Renal pelvis (tissue), 12 donors: ENCODE measurements at places on chromosomes 3 and 15. TPM values are rescaled to one million over a fixed set of nuclear protein-coding genes. Genes with fewer than 3 reads are reported as not detected.

MCCC1 gene
- polyA plus RNA-seq, result 62.8 TPM

DNASE1L3 gene
- polyA plus RNA-seq, result 2.7 TPM

GRCh38 chr3:129567176-129567705, 24.3 kb downstream of the H1-8 start:
- no peak for DNase-seq

- DNase-seq, result no peak
These were observed 55.0 kb downstream of the ATP2C1 start for GRCh38 chr3:130948929-130949328.

DNA sequence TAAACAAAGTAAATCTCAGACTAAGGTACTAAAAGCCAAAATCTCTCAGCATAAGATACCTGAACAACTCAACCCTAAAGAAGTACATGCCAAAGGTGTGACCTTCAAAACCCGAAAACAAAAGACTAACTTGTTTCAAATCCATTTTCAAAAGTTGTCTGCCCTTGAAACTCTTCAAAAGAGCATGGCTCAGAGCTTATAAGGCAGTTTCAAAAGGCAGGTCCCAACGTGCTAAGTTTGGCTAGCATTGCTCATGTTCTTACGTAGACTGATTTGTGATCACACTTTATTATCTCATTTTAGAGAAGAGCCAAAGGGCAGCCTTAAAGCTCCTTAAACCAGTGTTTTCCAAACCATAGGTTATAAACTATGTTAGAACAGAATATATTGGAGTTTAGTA, 112.2 kb downstream of the FEZF2 start:
- DNase-seq, result no peak

DNA sequence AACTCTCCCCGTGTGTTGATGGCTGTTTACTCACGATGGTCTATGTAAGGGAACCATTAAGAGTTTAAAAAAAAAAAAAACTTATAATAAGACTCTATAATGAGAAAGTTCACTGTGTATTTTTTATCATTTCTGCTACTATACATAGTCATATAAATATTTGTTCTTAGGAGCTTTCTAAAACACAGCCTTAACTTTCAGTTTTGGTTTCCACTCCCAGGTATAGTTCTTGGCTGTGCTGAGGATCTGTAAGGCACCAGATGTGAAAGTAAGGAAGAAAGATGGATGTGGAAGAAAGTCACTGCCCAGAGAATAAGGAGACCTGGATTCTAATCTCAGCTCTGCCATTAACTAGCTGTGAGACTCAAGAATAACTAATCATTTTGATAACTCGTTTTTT, 101.9 kb upstream of the THBS1 start:
- no peak for DNase-seq

GRCh38 chr3:133593243-133593642, 19.8 kb downstream of the CDV3 start:
- no peak for DNase-seq

- no peak for DNase-seq
These were observed 217.7 kb downstream of the MEIS2 start for GRCh38 chr15:36882487-36883131.

- DNase-seq, result no peak
These were observed 12.4 kb upstream of the HHLA2 start for GRCh38 chr3:108283989-108284388.

- no peak for DNase-seq
These were observed 44.7 kb downstream of the CEP152 start for GRCh38 chr15:48766196-48766595.

- DNase-seq, result no peak
These were observed 308.1 kb downstream of the CHST2 start for GRCh38 chr3:143427631-143428030.

DNA sequence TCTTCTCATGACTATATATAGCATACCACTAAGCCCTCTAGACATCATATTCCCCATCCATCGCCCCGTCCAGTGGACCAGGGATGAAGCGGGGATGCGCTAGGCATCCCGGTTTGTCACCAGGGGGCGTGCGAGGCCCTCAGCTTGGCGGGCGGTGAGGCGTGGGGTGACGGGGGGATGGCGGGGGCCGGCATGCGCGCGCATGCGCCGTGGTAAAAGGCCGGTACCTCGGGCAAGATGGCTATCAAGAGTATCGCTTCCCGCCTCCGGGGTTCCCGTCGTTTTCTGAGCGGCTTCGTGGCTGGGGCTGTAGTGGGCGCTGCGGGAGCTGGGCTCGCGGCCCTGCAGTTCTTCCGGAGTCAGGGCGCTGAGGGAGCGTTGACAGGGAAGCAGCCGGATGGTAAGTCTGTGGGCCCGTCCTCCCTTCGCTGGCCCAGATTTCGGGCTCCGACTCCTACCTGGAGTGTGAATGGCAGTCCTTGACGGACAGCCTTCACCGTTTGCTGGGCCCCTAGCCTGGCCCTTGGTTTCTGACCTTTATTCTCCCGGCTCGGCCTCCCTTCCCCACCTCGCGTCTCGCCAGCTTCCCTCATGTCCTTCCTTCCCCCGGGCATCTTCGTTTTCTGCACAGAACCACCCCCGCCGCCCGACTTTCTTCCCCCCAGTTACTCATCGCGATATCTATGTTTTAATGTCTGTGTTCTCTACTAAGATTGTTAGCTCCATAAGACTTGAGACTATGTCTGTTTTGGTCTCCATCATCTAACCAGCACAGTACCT, at the start of gene EXOG:
Gene EXOG (plus strand): TSS at position 210 of the 780 bp plus-strand sequence. CDS start 28 bp downstream, at position 238.
- DNase-seq, result peak; percentile 91

- no peak for DNase-seq
These were observed 46.2 kb downstream of the SEMA3G start for GRCh38 chr3:52398670-52399081.

DNA sequence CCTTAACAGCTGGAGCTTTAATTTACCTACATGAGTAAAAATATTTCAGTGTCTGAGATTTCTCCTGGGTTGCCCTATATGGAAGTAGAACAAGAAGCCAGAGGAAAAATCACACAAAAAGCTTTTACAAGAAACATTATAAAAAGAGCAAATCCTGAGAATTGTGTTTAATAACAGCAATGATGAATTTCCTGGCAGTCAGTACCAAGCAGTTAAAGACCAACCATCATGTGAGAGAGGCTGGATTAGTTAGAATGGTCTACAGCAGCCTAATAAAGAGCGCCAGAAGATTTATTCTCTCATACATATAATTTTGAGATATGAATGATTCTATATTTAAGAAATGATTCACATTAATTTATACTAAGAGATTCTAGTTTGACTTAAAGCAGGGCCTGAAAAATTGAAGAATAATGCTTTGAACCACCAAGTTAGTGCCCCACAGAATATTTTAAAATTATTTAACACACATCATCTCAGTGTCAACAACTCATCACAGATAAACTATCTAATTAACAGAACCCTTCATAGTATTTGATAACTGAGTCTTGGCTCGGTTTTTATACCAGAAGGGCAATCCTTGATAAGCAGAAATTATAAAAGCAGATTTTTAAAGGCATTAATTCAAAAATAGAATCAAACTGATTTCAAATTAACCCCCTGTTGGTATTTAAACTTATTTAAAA, 59.9 kb upstream of the DPH6 start:
- DNase-seq, result no peak

DNA sequence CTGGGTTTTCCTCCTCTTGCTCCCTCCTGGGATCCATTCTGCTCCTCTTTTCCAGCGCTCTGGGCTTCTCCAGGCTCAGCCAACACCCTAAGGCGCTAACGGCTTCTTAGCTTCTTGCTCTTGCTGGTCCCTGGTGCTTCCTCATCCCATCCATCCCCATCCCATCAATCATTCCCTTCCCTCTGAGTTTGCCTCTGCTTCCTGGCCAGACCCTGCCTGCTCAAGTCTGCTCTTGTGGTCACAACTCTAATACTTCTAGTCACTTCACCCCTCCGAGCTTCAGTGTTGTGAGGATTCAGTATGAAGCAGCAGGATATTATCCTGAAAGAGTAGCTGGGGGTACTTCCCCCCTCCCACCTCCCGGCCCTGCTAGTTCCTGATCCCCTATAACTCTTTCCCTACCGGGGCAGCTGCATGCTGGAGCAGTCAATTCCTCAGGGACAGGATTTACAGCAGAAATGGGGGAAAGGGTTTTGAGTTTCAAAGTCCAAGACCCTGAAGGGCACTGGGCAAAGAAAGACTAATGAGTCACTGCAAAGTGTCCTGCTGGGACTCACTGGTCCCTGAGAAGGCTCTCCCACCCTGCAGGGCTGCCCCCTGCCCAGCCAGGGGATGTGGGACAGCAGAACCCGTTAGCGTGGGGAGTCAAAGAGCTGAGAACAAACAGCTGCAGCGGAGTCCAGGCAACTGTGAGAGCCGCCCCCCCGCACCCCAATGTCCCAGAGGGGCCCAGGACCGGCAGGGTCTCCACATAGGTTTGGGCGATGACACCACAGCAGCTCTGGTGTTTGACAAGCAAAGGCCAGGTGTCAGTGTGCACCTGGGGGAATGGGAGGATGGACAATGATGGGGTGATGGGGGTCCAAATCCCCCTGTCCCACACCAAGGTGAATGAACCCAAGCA, 2.3 kb upstream of the SYNM start:
- DNase-seq, result peak; percentile 56

DNA sequence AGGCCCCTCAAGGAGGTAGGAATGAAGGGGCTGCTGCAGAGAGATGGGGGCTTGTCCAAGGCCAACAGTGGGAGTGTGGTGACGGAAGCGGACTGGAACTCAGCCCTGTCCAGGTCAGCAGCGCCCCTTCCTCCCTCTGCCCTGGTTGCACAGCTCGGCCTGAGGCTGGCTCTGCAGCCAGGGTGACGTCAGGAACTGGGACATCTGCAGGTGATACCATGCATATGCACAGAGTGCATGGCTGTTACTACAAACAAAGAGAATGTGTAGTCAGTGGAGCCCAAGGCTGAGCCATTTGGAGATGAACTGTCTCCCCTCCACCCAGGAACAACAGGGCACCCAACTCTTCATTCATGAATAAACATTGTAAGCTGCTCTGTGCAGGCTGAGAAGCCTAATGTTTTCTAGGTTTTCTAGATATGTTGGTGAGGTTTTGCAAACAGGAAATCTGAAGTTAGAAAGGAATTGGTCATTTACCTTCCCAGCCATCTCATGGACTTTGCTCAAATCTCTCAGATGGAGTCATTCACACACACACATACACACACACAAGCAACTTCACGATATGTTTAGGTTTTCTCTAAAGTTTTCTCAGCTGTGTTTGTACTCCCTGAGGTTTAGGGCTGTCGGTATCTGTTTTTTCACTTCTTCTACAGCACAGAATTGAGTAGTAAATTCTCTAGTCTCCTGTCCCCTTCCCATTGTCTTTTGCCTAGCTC, 117.2 kb downstream of the TLE3 start:
- DNase-seq, result no peak

GRCh38 chr3:48018841-48019240, 2.6 kb upstream of the MAP4 start:
- no peak for DNase-seq

- no peak for DNase-seq
These were observed 30.7 kb downstream of the MAP2K5 start for GRCh38 chr15:67573194-67573593.
